Mesangial cell (primary cell): ENCODE measurements at places on chromosomes 11 and 22. TPM values are rescaled to one million over a fixed set of nuclear protein-coding genes. Genes with fewer than 3 reads are reported as not detected.

MMP12 gene
- total RNA-seq = not detected in 2 replicates

GDPD4 gene
- not detected in 2 replicates for total RNA-seq

THY1 gene
- 144 and 380 TPM in 2 replicates for total RNA-seq

MS4A15 gene
- not detected in 2 replicates for total RNA-seq

OSM gene
- total RNA-seq = not detected in 2 replicates

STARD10 gene
- total RNA-seq = 46.1 and 56.4 TPM in 2 replicates

GSTT2B gene
- 0.98 and 28.6 TPM in 2 replicates for total RNA-seq

PRR33 gene
- total RNA-seq = not detected in 2 replicates

TNNI2 gene
- total RNA-seq = not detected in 2 replicates

KCTD21 gene
- total RNA-seq = 9.8 and 15.5 TPM in 2 replicates

HMOX1 gene
- total RNA-seq = 2.8 and 11.0 TPM in 2 replicates
